ENCODE measurements at places on chromosomes 3 and 15.
A peak's percentile ranks its signal among the peaks of the same experiment; 100 is the strongest.

DNA sequence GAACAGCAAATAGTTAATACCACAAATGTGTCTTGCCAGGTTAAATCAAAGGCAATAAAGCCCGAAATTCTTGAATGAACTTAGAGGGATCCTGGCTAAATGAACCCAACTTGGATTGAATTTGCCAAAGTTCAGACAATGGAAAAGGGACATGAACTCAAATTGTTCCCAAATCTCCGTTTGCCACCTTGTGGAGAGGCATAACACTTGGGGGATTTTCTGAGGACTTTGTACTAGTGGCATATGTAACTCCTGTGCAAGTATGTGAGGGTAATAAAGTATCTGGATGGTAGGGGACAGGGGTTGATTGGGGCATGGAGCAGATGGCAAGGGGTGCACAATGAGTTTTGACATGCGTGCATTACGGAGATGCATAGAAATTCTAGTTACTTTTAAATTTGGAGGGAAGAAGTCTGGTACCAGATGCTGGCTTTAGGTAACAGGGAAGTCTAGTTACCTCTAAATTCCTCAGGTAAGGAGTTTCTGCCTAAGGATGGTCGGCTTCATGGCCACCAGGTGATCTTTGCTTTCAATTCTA lies 1.2 kb upstream of the TCAIM start:
- no peak for DNase-seq

DNA sequence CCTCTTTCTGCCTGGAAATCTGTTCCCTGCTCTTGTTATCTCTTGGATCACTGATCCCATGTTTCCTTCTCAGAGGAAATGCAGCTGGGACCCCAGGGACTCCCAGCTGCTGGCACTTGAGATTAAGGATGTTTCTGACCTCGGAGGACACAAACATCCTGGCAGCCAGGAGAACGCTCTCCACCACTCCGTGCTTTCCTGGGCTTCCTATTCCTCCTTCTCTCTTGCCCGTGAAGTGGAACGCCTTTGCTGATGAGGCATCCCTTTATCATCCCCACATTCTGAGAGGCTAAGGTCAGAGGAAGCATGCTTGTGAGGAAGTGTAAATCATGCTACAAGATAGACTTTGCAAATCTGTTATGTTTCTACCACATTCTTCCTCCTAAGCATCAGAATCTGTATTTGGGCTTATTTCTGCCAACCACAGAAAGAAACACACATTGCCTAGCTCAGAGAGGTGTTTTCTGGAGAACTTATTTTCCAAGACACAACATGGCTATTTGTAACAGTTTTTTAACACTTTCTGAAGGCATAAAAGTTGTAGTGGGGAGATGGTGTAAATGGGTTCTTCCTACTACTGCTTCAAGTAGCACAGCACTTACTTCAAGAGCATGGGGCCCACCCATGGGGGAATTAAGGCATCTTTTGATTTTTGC lies 25.6 kb upstream of the LDHAL6B start:
- no peak for DNase-seq

DNA sequence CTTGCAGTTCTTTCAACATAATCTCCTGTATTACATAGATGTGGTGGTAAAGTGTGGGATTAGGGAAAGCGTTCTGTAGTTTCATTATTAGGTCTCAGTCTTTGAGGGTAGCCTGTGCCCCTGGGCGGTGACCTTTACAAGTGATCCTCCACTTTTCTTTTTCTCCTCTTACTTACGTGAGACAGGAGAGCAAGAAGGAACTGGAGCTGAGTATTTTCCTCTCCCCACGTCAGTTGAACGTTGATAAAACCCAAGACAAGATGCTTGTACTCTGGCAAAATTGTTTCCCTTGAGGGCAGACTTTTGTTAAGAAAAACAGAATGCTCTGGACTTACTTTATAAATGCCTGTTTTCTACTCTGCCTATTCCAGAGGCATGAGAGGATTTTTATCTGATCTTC lies 378.7 kb downstream of the ZNF385D start:
- no peak for DNase-seq

DNA sequence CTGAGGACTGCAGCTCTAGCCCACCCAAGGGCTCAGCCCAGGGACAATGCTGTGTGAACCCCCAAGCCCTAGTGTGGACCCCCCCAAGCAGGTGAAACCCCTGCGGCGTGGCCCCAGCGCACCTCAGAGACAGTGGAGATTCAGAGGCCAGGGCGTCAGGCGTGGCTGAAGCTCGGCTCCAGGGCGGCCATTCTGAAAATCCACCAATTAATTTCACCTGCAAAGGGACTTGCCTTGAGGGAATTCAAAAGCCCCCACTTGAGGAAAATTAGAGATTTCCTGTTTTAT lies 148.3 kb downstream of the NSMCE3 start:
- no peak for DNase-seq

- DNase-seq, result no peak
Observed at GRCh38 chr3:194298331-194299227, 52.5 kb downstream of the CPN2 start.

DNA sequence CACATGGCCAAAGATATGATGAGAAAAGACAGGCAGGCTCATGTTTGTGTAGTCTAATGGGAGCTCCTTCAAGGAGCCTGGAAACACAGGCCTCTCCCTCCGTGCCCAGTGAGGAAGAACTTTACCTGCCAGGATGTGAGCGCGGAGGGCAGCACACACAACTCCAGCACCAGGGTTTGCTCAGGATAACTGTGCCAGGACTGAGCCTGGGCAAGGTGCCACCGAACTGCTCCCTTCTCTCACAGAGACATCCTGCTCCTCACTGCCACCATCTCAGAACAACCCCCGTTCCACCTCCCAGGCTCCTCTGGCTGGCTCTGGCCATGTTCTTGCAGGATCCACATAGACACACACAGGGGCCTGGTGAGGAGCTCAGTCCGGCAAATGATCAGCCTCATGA lies 87.4 kb downstream of the NUP210 start:
- DNase-seq, result no peak

DNA sequence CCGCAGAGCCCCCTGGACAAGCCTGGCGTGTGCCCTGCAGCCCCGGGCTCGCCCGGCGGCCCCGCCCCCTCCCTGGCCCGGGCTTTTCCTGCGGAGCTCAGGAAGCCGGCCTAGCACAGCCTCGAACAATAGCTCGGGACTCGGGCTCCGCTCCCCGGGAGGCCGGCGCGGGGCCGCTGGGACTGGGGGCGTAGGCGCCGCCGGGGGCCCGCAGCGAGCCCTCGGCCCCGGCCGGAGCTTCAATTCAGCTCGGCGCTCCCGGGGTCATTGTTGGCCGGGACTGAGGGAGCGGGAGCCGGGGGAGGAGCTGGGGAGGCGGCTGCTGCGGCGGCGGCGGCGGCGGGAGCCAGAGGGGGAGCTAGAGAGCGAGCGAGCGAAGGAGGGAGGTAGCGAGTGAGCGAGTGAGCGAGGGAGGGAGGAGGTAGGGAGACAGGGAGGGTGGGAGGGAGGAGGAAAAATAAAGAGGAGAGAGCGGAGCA lies 41.0 kb upstream of the ROPN1 start:
- DNase-seq, result peak; percentile 85

GRCh38 chr15:22855791-22856190 lies 17.3 kb downstream of the NIPA2 start:
- no peak for DNase-seq

GRCh38 chr15:100571592-100572167 lies 30.3 kb downstream of the LINS1 start:
- DNase-seq, result no peak

DNA sequence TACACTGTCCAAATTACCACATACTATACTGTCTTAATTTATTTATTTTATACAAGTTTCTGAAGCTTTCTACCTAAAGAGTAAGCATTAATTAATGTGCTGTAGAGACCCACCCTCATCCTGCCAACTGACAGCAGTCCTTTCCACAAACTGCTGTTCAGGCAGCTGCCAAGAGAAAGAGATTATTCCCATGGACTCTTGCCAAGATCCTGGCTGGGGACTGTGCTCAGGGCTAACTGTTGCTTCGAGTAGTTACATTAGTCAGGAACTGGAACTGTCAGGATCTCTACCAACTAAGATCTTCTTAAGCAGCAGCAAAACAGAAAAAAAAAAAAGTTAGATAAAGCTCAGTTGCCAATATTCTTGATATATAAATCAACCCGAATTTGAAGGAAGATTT lies 398.8 kb downstream of the MECOM start:
- no peak for DNase-seq
